ENCODE measurements at places on chromosomes 6 and 20.

- no peak for DNase-seq
These were observed 163.1 kb downstream of the TTLL2 start for GRCh38 chr6:167487749-167488664.

- no peak for DNase-seq
These were observed 199.6 kb downstream of the ISM1 start for GRCh38 chr20:13420625-13421024.

- DNase-seq, result no peak
These were observed 13.1 kb downstream of the KCNS1 start for GRCh38 chr20:45087814-45088213.

- DNase-seq, result no peak
These were observed 47.3 kb downstream of the ARMC2 start for GRCh38 chr6:108895571-108895970.

DNA sequence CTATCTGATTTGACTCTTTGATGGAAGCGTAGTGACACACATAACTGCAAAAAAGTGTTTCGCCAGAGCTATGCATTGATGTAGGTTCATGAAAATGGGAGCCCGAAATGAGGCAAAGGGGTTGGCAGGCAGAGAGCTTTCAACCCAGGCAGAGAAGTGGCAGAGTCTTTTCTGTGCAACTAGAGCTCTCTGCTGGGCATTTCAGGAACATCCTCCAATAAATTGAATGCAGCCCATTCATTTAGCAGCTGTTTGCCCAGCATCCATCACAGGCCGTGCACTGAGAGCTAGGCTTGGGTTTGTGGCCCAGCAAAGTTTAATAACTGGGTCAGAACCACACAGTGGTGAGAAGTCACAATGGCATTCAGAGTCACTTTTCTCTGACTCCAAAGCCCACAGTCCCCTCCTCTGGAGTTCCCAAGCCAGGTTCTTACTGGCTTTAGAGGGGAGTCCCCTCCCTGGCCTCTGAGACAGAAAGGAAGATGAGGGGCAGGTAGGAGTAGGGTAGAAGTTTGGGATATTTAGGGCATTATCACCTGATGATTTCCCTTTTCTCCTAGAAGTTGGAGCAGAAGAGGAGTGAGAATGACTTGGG, 31.8 kb upstream of the ELMO2 start:
- peak; percentile 61 for DNase-seq
